ENCODE measurements at places on chromosomes 3 and 15.

DNA sequence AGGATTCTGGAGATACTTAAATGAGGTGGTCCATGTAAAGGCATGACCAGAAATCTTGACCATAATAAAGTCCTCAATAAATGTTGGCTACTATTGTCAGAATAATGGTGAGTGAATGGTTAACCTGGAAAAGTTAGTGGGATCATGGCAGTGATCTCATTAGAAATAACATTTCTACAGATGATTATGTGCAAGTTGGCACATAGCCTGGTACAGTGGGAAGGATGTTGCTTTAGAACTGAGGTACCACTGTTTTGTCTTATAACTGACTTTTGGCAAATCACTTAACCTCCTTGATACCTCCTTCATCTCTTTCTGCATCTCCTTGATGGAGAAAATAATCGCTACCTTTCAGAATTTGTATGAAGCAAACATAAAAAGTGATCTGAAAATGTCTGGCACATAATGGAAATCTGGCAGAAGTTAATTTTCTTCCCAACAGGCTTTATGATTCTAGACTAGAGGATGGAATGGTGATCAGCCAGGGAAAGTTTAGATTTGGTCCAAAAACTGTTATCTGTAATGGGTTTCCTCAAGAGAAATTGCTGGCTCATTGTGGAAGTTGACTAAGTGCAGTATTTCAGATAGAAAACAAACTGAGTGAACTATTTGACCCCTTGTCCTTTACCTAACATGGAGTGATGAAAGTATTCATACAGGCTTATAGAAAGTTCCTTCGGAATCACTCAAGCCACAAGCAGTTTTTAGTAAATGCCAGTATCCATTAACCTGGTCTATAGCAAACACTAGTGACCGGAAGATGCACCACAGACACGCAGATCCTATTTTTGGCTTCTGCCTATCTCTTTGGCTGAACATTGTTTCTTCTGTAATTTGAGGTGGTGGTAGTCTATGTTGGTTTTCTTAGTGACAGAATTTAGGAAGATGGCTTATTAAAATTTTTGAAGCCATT, 449.6 kb upstream of the TGFBR2 start:
- DNase-seq, result peak; percentile 60

- DNase-seq, result no peak
Measured at GRCh38 chr15:38048001-38048455, 113.6 kb downstream of the TMCO5A start.

- no peak for DNase-seq
Measured at GRCh38 chr3:135140591-135140990, 345.5 kb downstream of the EPHB1 start.

DNA sequence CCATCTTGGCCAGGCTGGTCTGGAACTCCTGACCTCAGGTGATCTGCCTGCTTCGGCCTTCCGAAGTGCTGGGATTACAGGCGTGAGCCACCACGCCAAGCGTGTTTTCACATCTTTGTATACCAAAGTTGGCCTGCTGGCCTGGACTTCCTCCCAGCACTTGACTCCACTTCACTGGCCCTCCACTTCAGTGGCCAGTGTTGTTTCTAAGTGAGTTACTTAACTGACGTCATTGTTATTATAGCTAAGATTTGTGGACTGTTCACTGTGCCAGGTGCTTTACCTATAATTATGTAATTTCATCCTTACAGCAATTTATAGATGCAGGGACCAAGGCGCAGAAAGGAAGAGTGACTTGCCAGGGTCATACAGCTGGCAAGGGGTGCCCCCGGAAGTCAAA, 52.0 kb downstream of the HRH1 start:
- DNase-seq, result no peak

DNA sequence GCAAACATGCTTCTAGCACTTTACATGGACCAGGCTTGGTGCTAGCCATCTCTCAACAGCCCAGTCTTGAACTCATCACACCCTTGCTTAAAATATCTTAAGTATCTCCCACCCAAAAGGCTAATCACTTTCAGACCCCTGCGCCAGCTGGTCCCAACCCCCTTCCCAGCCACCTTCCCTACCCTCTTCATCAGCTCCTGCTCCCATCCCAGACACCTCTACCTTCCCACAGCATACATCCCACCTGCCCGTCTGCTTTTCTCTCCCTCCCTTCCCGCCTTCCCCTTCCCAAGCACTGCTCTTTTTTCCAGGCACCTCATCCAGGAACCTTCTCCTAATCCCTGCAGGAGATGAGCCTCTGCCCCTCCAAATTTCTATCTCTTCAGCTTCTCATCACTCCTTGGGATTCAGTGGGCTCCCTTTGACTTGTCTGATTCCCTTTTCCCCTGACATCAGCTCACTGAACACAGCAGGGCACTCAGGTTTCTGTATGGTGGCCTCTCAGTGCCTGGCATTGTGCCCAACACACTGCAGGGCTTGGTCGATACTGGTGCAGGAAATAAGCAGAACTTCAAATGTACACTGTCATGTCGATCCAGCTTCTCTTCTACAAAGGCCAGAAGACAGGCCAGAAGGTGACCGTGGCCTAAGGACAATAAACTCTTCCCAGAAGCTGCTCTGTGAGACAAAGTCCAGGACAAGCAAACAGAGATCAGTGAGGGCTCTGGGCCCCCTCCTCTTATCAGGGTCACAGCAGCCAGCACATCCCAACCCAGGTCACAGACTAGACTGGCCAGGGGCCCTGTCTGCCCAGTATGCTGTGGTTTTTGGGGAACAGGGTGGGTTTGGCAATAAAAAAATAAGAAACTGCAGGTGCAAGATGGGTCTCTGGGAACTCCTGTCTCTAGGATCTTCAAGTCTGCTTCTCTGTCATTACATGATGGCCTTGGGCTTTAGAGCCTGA, 2.2 kb upstream of the ITIH1 start:
- DNase-seq, result no peak

GRCh38 chr3:127008236-127008635, 25.3 kb downstream of the PLXNA1 start:
- DNase-seq, result no peak

DNA sequence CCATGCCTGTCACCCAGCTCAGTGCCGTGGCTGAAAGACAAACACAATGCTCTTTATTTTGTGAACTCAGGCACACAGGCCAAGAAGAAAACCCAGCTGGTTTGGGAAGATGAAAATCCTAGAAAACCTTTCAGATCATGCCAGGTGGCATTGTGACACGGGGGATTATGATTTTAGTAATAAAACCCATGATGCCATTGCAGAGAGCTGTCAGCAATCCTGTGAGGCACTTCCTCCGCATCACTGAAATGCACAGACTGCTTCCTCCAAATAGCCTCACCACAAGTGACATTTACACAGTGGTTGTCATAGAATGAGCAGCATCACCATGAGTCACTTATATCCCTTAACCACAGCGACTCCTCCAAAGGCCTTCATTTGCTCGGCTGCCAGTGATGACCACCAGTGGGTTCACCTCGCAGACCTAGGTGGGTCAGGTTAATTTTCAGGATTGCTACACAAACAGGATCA, 22.7 kb downstream of the ABHD6 start:
- DNase-seq, result no peak

DNA sequence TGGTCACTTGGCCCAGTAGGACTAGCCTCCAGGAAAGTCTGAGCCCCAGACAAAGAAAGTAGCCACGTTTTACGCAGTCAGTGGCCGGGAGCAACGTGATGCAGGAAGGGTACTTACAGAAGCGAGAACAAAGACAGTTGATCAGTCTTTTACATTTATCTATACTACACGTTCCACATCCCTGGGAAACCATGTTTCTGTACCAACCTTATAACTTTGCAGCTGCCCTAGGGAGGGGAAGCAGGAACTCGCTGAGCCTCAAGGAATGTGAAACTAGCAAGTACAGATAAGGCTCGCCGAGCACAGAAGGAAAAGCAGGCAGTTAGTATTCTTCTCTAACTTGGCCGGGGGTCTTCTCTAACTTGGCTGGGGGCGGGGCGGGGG, 3.4 kb upstream of the KNL1 start:
- DNase-seq, result no peak

- no peak for DNase-seq
Measured at GRCh38 chr3:6861625-6862000, 698 bp downstream of the GRM7 start.

DNA sequence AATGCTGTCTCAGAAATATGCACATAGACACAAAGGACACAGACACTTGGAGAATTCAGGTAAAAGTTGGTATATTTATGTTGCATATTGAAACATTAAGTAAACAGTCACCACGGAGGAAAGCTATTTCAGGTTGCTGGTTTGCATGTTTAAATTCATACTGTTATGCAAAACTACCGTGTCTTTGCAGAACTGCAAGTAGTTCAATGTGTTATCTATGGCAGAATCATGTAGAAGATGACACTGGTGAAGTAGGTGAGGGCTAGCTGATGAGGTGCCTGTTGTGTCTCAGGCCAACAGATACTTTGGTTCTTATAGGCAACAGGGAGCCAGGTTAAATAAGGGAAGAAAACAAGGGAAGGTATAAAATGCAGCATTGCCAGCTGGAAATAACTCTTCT, 511.3 kb downstream of the DIPK2A start:
- no peak for DNase-seq

DNA sequence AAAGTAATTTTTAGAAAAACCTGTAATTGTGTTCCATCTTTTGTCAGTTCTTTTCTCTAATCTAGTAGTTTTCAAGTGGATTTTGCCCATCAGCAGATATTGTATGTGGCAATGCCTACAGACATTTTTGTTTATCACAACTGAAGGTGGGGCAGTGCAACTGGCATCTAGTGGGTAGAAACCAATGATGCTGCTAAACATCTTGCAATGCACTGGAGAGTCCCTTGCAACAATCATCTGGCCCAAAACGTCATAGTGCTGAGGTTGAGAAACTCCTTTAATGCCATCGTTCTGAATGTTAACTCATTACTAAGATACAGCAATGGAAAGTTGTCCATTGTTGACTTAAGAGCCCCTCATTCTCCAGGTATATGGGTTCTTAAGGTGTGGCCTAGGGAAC, 80.1 kb downstream of the BTD start:
- DNase-seq, result no peak

DNA sequence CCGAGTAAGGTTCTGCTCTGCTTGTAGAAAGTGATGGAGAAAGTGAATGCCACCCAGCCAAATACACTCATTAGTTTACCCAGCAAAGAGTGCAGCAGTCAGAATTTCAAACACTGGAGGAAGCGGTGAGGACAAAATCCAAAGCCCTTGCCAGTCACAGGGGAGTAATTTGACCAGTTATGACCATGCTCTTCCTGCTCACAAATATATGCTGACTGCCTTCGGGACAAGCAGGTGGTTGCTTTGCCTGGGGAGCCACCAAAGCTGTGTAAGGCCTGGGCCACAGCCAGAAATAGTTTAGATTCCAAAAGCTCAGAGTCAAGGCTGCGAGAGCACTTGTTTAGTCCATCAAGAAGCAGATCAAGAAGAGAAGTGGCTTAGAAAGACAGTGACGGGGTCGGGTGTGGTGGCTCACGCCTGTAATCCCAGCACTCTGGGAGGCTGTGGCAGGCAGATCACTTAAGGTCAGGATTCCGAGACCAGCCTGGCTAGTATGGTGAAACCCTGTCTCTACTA, 51.0 kb upstream of the ATP13A3 start:
- peak; percentile 53 for DNase-seq

- DNase-seq, result peak; percentile 78
Measured at GRCh38 chr3:66442254-66443117, 58.3 kb downstream of the LRIG1 start.

- peak; percentile 90 for DNase-seq
Measured at GRCh38 chr15:99708563-99708962, 24.7 kb downstream of the LYSMD4 start.

- no peak for DNase-seq
Measured at GRCh38 chr15:77575203-77575934, 57.3 kb downstream of the LINGO1 start.

GRCh38 chr3:155944081-155944480, 73.6 kb downstream of the GMPS start:
- DNase-seq, result no peak

- no peak for DNase-seq
Measured at GRCh38 chr3:94709249-94709902, 646.5 kb downstream of the NSUN3 start.

DNA sequence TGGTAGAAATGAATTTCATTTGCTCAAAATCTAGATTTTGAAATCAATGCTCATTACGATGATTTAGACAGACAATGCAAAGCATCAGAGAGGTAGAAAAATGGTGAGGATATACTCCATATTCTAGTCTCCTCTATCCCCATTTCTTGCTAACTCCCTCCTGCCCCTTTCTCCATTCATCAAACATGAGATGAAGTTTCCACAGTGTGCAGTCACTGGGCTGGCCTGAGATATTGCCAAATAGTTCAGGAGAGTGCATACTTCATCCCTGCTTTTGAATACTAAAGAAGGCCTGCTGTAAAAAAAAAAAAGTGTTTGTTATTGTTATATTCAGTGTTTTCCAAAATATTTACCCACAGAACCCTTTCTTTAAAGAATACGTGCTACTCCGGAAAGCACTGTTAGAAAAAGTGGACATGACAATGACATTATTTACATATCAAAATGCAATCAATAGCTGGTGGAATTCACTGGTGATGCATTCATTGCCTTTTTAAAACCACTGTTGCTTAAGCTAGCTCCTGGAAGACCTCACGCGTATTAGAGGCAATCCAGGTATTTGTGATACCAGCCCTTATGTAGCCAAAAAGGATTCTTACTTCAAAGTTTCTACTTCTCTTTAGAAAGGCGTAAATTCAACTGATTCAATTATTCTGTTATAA, 247.6 kb upstream of the SOX2 start:
- DNase-seq, result no peak

- DNase-seq, result no peak
Measured at GRCh38 chr3:186327912-186328487, 34.0 kb downstream of the DGKG start.

DNA sequence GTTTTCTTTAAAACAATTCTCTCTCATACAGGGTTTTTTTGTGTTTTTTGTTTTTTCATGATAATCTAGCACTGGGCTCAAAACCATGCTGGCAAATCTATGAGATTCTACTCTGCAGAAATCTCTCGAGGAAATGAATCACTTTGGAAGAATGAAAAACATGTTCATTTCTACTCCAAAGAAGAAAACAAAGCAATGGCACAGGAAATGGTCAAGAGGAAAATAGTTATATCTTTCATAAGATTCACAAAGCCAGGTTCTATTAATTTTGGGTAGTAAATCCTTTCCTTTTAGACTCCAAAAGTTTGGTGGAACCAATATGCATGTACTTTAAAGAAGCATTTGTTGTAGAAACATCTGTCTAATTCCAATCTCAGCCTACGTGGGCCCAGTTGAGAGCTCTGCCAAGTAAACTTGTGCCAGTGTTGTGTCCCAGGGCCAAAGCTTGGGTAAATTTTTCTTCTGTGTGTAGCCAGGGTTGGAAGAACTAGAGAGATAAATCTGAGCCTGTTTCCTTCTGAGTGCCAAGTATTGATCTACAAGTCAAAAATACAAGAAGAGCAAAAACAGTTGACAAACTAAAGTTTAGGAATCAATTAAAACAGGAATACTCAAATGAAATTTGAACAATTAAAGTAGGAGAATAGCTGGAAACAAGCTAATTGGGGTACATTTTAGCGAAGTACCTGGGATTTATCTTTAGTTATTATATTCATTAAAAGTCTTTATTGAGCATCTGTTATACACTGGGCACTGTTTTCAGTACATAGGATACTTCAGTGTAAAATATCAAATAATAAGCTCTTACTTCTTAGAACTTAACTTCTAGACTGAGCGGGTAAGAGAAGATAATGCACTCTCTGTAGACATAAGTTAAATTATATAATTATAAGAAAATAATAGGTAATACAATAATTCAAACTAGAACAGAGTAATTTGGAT, 657.5 kb upstream of the NECTIN3 start:
- DNase-seq, result peak; percentile 80

All from pulmonary artery endothelial cell (primary cell).